ENCODE measurements at places on chromosomes 16 and 17.

- no peak for DNase-seq
These were observed 673.7 kb downstream of the CDH8 start for GRCh38 chr16:61362585-61362984.

GRCh38 chr17:42116705-42117396 lies 4.3 kb downstream of the KAT2A start:
- DNase-seq, result peak; percentile 74

- DNase-seq, result no peak
These were observed 2.5 kb upstream of the IGF2BP1 start for GRCh38 chr17:48994549-48995303.

- DNase-seq, result peak; percentile 87
These were observed 3.4 kb downstream of the MAP2K3 start for GRCh38 chr17:21287703-21288449.

DNA sequence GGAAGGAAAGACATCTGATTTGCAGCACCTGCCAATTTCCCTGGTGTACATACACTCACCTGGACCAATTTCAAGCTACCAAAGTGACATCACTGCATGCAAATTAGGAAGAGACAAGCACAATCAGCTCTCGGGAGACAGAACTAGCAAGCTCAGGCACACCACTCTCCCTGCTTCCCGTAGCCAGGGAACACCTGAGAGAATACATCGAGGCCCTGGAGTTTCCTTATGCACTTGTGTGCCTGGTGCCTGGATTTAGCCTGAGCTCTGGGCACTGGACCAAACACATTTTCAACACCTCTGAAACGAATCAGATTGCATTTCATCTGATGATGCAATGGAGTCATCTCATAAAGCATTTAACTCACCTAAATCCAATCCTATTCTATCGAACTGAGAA lies 110.5 kb downstream of the HS3ST2 start:
- DNase-seq, result no peak

- no peak for DNase-seq
These were observed 101.2 kb downstream of the OR1D5 start for GRCh38 chr17:2962236-2962635.

DNA sequence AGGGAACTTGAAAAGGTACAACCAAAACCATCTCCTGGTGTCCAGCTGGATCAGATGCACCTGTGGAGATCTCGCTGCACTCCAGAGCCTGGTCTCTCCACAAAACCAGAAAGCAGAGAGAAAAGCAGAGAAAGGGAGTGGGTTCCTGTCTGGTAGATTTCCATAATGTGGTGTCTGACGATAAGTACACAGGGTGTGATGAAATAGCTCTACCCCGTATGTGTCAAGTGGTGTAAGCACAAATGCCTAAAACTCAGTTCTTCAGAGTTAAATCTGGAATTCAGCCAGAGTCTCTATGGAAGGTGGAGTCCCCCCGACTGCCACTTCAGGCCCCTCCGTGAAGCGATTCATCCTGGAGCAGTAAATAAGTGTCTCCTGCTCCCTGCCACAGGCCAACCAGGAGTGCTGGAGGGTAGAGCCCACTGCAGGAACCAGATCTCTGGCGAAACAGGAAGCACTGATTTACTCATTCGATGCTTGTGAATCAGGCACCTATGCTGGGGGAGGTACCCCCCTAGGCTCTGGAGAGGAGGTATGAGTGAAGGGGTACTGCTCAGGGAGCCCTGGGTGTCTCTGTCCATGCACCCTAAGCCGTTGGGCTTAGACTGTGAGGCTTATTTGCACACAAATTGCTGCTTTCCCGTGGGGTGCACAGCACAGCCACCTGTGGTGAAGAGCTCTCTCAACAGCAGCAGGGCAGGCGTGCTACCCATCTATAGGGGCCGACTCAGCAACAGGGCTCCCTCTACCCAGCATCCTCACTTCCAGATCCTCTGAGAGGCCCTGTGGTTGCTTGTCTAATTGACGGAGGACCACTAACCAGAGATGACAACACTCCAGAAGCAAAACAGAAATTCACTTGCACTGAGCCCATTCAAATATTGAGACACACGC lies 97.1 kb upstream of the MYOCD start:
- DNase-seq, result no peak

- no peak for DNase-seq
These were observed 10.9 kb upstream of the ITGA2B start for GRCh38 chr17:44400226-44400847.

GRCh38 chr17:55521186-55521585 lies 9.9 kb upstream of the SMIM36 start:
- DNase-seq, result no peak

All from effector CD8-positive, alpha-beta T cell (primary cell).